Chondrocyte (in vitro differentiated cells): ENCODE measurements at places on chromosomes 2 and 18.
A peak's percentile ranks its signal among the peaks of the same experiment; 100 is the strongest.

- DNase-seq, result no peak
Measured at GRCh38 chr2:218221000-218221399, 4.0 kb downstream of the ARPC2 start.

- DNase-seq, result no peak
Measured at GRCh38 chr2:240033330-240033678, 3.1 kb upstream of the OR6B2 start.

DNA sequence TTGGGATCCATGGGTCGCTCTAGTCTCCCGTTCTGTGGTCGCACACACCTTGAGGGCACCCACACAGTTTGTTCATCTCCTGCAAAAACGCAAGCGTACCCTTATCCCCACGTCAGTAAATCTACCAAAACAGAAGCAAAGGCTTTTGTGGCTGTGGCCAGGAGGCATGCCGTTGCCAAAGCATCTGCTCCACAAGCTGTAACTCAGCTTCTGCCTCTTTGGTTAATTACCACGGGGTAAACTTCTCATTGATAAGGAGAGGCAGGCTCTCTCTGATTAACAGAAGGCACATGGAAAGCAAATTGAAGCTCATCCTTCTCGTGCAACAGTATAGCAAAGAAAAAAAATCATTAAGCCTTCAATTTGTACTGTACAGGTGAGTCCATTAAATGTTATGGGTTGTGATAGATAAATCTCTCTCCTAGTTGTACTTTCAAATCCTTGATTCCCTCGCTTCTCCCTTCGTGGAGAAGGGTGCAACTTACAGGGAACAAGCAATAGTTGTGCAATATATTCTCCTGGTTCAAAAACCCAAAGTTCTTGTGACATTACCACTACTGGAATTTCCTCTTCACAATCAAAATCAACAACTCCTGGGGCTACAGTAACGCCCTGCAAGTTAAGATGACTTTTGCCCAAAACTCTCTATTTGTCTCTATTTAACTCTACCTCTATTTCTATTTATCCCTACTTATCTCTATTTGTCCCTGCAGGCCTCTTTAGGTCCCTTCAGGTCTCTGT is 10.3 kb downstream of the PECR start:
- DNase-seq, result no peak

DNA sequence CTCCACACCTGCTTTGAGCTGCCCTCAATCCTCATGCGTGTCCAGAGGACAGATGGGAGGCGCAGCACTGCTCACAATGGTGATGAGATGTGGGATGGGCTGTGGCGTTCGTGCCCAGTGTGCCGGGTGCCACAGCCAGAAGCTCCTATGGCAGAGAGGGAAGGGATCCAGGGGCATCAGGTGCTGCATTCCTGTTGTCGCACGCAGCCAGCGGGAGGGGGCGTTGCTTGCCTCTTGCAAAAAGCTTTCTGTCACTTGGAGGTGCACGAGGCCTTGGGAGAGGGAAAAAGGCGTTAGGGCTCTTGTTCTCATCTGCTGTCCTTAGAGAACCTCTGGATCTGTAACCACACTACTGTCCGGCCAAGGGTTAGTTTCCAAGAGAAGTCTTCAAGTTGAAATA is 29.2 kb upstream of the ALLC start:
- peak; percentile 36 for DNase-seq

GRCh38 chr2:197102231-197102630 is 175.7 kb upstream of the PGAP1 start:
- DNase-seq, result no peak
